Right renal pelvis (tissue), 4 donors: ENCODE measurements at places on chromosomes 2 and 18.

DNA sequence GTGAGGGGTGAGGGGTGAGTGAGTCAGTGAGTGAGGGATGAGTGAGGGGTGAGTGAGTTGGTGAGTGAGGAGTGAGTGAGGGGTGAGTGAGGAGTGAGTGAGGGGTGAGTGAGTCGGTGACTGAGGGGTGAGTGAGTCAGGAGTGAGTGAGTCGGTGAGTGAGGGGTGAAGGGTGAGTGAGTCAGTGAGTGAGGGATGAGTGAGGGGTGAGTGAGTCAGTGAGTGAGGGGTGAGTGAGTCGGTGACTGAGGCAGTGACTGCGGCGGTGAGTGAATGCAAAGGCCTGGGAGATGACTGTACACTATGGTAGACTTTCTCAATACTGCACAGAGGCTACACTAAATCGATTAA, 16.6 kb downstream of the THAP4 start:
- no peak for DNase-seq

DNA sequence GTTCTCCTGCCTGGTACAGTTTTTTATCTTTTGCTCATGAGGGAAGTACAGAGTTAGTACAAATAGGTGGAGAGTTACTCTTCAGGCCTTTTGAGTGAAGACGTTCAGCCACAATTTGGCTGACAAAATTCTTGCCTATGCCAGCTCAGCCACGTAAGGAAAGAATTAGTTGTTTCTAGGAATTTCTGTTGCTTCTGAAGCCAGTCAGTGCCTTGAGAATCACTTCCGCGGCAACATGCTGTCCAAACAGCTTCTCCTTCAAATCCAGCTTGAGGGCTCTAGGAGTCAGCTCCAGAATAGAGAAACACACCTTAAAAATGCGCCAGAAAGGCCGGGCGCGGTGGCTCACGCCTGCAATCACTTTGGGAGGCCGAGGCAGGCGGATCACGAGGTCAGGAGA, 27.5 kb downstream of the M1AP start:
- no peak for DNase-seq

- no peak for DNase-seq
Observed at GRCh38 chr2:3169106-3169870, 208.3 kb downstream of the EIPR1 start.

- DNase-seq = no peak
Observed at GRCh38 chr18:12468445-12468844, 60.7 kb downstream of the PRELID3A start.

- DNase-seq = no peak
Observed at GRCh38 chr2:34423301-34423700, 824.2 kb upstream of the FAM98A start.

GRCh38 chr2:31271851-31272267, 37.9 kb downstream of the EHD3 start:
- no peak for DNase-seq
